LoVo (cell line): ENCODE measurements at places on chromosomes 1 and 21.

DNA sequence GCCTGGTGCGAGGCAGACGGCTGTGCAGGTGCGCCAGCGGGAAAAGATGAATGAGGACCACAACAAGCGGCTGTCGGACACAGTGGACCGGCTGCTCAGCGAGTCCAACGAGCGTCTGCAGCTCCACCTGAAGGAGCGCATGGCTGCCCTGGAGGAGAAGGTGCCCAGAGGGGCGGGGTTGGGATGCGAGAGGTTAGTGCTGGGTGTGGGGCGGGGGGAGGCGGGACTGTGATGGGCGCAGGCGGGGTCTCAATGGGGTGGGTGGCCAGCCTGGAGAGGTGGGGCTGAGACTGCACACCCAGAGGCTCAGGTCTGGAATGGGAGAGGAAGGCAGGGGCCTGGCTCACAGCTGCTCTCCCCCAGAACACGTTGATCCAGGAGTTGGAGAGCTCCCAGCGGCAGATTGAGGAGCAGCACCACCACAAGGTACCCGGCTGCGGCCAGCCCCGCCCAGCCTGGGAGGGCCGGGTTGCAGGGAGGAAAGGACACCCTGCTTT is 22.3 kb downstream of the PPFIA4 start:
- no peak for DNase-seq

GRCh38 chr1:19430121-19431068 is 54.9 kb downstream of the CAPZB start:
- DNase-seq = peak; percentile 55

DNA sequence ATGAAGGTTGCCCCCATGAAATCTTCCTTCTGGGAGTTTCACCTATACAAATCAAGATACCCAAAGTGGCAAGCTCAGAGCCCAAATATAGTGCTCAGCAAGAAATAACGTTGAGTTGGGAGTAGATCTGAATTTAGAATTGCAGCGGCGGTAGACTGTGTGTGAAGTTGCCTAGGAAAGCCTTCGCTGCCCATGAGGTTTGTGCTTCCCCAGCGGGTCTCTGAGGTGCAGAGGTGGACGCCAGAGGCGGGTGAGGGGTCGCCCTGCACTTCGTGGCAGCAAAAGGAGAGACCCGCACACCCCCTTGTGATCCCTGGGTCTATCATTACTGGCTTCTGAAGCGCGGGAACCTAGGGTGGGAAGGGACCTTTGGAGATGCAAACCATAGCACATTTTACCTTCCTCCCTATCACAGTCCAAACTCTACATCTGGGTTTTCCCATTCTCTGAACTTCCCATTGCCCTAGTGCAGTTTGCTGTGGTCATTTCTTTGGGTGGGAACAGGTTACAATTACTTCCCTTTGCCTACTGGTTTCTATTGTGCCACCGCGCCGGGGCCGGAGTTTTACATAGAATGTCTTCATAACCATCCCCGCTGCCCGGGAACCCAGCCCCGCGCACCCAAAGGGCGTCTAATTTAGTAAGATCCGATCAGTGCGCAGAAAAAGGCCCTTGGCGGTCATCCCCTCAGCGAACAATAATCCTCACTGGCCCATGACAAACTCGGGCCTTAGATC is 5.2 kb downstream of the TBX15 start:
- DNase-seq = no peak

DNA sequence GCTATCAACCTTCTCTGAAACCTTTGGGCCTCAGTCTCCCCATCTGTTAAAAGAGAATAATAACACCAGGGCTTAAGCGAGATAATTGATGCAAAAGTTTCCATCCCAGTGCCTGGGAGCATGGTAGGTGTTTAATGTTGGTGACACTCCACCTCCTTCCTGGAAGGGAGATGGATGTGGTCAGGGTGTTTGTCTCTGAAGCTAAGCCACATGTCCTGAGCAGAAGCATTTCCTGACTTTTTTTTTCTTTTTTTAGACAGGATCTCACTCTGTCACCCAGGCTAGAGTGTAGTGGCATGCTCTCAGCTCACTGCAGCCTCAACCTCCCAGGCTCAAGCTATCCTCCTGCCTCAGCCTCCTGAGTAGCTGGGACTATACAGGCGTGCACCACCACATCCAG is 72.6 kb upstream of the HMGB4 start:
- DNase-seq = no peak

GRCh38 chr1:217528271-217528670 is 102.6 kb downstream of the GPATCH2 start:
- DNase-seq = no peak

DNA sequence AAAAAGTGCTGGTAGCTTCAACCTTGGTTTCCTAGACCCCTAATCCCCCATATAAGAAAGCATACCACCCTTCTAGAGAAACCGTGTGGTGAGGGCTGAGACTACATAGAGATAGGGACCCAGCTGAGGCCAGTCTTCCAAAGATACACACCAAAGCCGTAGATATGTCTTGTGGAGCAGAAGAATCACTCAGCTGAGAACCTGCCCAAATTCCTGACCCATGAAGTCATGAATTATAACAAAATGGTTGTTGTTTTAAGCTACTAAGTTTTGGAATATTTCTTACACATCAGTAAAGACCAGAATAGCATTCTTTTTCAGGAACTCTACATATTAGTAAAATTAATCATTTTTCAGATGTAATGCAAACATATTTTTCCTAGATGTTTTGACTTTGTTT is 3.3 kb upstream of the SNRPE start:
- peak; percentile 29 for DNase-seq

DNA sequence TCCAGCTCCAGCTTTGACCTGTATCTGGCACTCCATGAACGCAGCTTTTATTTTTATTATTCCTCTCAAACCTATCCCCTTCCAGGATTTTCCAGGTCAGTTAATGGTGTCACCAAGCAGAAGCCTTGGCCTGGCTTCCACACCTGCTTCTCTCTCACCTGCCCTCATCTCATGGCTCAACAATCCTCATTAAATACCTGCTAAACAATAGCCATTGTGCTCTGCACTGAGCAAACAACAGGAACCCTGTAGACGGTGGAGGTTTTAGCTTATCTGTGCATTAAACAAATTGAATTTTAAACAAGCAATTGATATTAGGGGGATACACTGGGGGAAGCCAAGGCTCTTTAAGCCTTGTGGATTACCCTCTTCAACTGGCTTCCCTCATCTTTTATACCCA is 15.3 kb downstream of the PYCR2 start:
- DNase-seq = no peak

DNA sequence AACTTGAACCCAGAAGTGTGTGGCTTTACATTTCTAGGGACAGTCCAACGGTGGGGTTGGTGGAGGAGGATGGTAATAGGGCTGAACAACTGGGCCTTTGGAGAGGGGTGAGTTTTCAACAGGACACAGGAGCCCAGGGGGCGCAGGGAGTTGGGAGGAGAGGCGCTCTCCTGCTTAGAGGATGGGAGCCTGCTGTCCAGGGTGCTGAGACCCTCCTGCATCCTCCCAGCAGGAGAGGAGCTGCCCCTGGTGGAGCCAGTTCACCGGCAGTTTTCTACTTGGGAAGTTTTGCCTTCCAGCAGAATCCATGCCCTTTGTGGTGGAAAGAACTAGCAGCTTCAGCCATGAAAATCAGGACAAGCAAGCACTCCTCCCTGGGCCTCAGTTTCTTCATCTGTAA is 8.6 kb downstream of the KCNC4 start:
- no peak for DNase-seq

DNA sequence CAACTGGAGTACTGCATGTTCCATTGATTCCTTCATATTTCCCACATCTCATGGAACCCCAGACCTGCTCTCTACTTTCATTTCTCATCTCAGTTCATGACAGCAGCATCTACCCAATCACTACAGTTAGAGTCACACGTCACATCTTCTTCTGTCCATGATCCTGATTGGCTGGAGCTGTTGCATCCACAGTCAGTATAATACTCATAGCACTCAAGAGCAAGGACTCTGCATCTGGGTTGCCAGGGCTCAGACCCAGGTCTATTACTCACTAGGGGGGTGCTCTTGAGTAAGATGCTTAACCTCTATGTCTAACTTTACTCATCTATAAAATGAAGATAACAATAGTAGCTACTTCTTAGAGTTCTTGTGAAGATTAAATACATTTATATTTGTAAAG is 4.4 kb upstream of the XPR1 start:
- no peak for DNase-seq

GRCh38 chr1:200530623-200531261 is 89.8 kb downstream of the KIF14 start:
- no peak for DNase-seq

DNA sequence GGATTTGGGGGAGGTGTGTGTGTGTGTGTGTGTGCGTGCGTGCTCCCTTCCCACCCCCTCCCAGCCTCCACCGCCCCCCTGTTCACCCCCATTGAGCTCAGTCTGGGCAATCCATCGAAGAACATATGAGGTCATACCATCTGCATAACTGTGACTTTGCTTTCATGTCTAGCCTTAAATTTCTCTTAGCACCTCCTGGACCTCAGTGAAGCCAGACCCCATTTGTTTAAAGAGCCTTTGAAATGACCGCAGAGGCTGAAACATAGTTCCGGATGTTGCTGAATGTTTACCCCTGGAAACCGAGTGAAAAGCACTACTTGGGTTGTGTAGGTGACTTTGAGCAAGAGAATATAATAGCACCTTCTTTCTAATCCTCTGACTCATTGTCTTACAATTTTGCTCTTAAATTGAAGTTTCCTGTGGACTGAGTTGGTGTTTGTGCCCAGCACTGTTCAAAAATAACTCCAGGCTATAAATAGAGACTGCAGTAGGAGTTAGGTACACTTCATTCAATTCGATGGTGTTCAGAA is 75.4 kb downstream of the UBE4B start:
- DNase-seq = peak; percentile 45

GRCh38 chr1:207188901-207189300 is 84.9 kb downstream of the C4BPA start:
- DNase-seq = no peak

- no peak for DNase-seq
These were observed 8.0 kb downstream of the ACBD6 start for GRCh38 chr1:180494370-180494769.

- DNase-seq = no peak
These were observed 145.2 kb upstream of the ERG start for GRCh38 chr21:38643404-38644023.

GRCh38 chr1:150804671-150805070 is 3.4 kb downstream of the CTSK start:
- DNase-seq = no peak

GRCh38 chr1:90502696-90503095 is 214.4 kb downstream of the BARHL2 start:
- DNase-seq = no peak

DNA sequence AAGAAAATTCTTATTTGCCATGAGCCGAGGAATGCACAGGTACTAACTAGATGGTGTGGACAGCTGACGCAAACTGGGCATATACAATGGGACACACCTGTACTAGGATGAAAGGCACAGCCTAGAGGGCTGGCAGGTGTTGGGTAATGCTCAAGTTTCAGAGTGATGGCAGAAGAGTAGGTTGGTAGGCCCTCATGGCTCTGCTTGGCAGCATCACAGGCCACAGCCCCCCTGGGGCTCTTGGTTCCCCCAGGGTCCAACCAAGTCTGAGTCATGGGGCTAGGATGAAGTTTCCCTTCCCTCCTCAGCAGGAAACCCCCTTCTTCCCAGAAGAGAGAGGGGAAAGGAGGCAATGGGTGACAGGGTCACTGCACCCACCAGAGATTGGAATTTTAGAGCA is 35.2 kb downstream of the SPEN start:
- no peak for DNase-seq

DNA sequence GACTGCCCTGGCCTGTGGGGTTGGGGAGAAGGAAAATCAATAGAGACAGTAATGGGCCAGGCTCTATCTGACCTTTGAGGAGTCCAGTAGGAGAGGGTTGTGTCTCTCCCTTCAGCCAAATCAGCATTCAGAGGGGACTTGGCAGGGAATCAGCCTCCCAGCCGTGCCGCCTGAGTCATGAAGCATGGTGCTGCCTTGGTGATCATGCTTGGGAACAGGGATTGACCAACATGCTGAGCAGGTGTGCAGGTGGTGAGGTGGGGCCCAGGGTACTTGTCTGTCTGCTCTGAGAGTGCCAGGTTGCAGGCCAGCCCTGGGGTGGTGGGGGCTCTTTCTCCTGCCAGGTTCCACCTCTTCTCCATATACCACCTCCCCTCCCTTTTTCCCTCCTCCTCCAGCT is 58.9 kb upstream of the TLR5 start:
- DNase-seq = no peak

GRCh38 chr1:183675381-183675780 is 22.3 kb upstream of the APOBEC4 start:
- DNase-seq = no peak

- DNase-seq = peak; percentile 88
These were observed 5.2 kb upstream of the PLA2G2D start for GRCh38 chr1:20124456-20125057.

GRCh38 chr1:158058237-158058985 is 65.0 kb downstream of the KIRREL1 start:
- no peak for DNase-seq

DNA sequence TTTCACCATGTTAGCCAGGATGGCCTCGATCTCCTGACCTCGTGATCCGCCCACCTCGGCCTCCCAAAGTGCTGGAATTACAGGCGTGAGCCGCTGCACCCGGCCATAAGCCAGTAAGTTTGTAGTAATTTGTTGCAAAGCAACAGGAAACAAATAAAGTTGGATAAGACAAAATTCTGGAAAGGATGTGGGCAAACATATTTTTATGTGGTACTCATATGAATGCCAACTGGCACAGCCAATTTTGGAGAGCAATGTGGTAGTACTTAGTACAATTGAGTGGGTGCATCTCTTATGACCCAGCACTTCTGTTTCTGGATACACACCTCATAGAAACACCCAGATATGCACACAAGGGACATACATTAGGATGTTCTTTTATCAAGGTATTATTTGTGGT is 8.4 kb upstream of the IL12RB2 start:
- DNase-seq = no peak

DNA sequence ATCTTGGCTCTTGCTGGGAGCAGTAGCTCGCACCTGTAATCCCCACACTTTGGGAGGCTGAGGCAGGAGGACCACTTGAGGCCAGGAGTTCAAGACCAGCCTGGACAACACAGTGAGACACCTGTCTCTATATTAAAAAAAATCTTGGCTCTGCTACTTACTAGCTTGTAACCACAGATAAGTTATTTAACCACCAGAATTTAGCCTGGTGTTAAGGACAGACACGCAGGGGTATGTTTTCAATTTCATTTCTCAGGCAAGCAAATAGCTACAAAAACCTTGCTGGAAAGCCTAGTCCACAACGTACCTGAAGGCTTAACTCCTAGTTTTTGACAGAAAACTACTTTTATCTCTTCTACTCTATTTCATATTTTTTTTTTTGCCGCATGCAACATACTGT is 24.8 kb upstream of the GFI1 start:
- DNase-seq = no peak

DNA sequence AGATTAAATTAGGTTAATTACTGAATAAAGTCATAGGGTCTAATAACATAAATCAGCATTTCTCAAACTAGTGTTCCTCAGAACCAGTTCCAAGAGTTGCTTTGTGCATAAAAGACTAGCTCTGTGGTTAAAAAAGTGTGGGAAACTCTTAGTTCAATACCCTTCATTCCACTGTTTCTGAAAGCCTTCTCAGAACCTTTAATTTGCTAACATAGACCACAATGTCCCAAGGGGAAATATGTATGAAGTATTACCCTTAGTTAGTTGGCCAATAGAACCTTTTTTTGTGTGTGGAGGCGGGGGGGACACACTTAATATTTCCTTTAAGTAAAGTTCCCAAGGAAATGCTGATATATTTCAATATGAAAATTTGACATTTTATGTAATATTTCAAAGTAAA is 20.4 kb downstream of the ODF2L start:
- no peak for DNase-seq
